ENCODE measurements at places on chromosomes 16 and 17.

GRCh38 chr17:19672009-19672750 is 23.6 kb downstream of the ALDH3A2 start:
- DNase-seq = no peak

DNA sequence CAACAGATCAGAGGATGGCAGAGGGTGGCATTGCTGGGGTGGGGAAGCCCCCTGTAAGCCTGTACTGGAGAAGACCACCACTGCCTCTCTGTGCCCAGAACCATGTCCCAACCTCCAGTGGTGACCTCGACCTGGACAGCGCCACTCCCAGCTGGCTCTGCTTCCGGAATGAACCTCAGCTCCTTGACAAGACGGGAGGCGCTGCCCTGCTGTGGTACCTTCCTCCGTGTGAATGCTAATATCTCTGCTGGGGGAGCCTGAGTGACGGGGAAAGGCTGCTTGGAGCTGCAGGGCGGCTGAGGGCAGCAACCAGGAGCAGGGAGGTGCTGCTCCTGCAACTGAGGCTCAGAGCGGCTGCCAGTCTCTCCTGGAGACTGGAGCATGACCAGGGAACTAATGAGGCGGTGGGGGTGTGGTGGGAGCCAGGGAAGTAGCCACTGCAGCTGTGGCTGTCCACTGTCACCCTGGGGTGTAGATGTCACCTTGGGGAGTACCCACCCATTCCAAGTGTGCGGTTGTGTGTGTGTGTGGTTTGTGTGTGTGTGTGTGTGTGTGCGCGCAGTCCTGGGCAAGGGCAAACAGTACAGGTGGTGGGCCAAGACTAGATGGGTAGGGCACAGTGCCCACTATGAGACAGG is 6.2 kb downstream of the PRCD start:
- no peak for DNase-seq

- no peak for DNase-seq
Observed at GRCh38 chr16:31138621-31139578, 3.4 kb upstream of the PRSS8 start.

GRCh38 chr17:64002658-64003525 is 4.7 kb downstream of the PRR29 start:
- DNase-seq = no peak

GRCh38 chr17:56884483-56885311 is 29.2 kb downstream of the TRIM25 start:
- no peak for DNase-seq

- DNase-seq = no peak
Observed at GRCh38 chr17:48429638-48430586, at the start of gene SKAP1. Gene SKAP1 (minus strand): TSS chr17:48430214.

GRCh38 chr17:9259419-9259818 is 238.1 kb downstream of the NTN1 start:
- no peak for DNase-seq

- DNase-seq = no peak
Observed at GRCh38 chr17:27560668-27561067, 70.3 kb upstream of the LGALS9 start.

DNA sequence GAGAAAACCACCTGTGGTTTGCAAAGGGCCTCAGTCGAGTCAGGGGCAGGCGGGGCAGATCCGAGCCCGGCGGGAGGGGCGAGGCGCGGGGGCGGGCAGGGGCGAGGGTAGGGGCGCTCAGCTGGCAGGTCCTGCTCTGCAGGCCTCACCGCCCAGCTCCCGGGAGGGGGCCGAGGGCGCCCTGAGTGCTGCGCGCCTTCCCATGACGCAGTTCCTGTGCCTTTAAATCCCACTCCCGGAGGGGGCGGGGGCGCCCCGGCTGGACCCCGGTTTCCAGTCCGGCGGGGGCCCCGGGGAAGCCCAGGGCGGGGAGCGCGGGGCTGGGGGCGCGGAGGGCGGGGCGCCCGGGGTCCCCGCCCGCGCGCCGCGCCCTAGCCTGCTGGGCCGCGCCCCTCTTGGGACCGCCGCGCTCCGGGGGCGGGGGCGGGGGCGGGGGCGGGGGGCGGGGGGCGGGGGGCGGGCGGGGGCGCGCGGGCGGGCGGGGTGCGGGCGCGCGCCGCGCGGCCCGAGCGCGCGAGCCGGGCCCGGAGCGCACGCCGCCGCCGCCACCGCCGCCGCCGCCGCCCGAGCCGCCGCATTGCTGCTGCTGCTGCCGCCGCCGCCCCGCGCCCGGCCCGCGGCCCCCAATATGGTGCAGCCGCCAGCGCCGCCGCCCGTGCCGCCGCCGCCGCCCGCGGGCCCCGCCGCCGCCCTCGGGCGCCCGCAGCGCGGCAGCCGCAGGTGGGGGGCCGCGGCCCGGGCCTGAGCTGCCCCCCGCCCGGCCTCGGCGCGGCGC is at the start of gene JPH3:
TSS of gene JPH3 (plus strand) at position 508 of the 775 bp plus-strand sequence. CDS start 639 bp downstream, outside the sequence.
- peak; percentile 86 for DNase-seq

DNA sequence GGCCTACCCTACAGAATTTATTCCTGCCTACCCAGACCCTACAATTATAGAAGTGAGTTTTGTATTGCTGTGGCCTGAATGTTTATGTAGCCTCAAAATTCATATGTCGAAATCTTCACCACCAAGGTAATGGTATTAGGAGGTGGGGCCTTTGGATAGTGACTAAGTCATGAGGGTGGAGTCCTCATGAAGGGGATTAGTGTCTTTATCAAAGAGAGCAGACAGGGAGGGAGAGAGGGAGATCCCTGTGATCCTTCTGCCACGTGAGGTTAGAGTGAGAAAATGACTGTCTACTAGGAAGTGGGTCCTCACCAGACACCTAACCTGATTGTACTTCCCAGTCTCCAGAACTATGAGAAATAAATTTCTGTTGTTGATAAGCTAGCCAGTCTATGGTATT is 981 bp upstream of the DUXB start:
- DNase-seq = no peak

- no peak for DNase-seq
Observed at GRCh38 chr16:53501216-53501859, 1.7 kb downstream of the AKTIP start.

DNA sequence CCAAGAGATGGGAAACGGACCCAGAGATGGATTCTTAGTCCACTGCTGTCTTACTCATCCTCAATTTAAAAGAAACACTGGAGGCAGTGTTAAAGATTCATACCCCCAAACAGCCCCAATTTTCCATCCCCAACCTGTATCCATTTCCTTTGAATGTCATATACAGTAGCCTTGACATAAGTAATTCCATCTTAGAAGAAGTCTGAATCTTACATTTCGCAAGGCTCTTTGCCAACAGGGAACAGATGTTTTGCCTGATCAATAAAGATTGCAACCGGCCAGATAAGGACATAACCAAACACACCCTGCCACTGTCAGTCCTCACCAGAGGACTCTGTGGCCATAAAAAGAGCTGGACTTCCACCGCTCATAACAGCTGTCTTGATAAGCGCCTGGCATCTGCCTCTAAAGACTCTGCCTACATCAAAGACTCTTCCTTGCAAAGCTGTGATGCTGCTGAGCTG is 59.0 kb upstream of the MED9 start:
- no peak for DNase-seq

GRCh38 chr17:70771804-70772386 is 602.6 kb downstream of the KCNJ2 start:
- no peak for DNase-seq

GRCh38 chr17:7307686-7308624 is 527 bp downstream of the EIF5A start:
- DNase-seq = no peak

DNA sequence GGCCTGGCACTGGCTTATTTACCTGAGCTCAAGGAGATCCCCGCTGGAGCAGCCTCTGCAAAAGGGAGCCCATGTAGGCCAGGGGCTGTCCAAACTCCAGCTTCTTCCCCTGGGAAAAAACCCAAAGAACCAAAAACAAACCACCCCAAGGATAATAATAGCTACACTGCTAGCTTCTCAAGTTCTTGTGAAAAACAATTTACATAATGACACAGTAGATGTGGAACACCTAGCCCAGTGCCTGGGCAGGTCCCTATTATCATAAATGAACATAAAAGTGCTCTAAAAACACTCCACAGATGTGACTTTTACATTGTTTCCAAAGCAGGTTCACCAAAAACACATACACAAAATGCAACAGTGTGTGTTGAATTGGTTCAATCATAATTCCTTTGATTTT is 27.3 kb downstream of the CENPV start:
- no peak for DNase-seq

GRCh38 chr16:69143116-69143515 is 10.7 kb downstream of the UTP4 start:
- DNase-seq = no peak

DNA sequence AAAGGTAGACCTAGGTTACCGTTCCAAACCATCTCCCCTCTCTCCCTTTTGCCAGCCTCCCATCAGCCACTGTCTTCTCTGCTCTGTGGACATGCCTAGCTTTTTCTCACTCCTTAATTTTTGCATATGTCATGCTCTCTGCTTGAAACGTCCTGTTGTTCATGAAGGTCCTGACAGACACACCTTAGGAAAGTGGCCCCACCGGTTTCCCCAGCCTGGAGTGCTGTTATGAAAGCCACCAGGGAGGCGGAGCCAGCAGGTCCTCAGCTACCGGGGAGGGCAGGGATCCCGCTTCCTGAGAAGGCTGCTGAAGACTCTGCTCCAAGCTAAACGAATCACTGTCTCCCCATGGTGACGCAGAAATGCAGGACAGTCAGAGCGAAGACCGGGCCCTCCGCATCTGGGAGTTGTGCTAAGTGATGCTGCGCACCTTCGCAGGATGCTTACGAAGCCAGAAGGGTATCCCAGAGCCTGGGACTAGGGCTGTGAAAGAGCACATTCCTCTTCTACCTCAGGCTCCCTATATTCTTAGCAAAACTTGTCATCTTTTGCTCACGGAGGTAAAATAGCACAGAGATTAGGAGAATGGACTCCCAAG is 2.3 kb upstream of the SLC16A11 start:
- no peak for DNase-seq

- DNase-seq = no peak
Observed at GRCh38 chr16:50102051-50102746, 36.4 kb downstream of the HEATR3 start.

DNA sequence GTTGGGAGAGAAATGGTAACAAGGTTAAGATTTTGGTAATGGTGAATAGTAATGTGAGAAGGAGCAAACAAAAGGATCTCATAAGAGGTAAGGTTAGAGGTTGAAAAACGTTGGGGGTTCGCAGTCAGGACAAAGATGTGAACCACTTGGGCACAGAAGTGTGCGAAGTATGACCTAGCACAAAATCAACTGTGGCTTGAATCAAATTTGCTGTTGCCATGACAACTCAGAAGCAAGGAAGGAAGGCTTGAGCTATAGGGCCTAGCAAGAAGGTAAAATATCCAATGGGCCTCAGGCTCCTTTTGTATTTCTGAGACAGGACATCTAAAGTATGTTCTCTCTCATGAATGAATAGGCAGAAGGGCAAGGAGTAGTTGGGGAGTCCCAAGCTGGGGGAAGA is 24.5 kb upstream of the TEKT1 start:
- DNase-seq = no peak

DNA sequence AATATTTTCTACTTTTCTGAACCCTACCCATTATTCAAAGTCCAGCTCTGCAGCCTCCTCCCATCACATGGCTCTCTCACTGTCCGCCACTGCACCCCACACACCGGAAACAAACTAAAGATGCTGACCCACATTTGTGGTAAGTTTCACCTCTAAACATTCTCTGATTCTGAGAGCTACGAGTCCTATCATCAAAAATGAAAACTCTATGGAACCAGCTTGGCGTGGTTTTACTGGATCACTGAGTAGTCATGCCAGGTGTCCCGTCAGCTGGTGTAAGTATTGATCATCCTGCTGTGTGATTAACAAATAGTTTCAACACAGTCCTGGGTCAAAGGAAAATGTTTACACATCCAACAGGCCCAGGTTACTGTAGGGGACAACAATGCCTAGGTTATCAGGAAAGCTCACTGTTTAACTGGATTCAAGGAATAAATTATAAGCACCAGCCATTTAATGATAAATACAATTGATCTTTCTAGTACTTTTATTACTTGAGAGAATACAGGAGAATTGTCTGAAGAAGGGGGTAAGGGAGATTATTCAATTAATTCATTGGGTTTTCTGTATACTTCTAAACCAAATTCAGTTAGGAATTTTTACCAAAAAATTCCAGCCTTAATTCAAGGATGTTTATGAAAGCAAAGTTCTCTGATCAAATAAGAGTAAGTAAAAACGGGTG is 33.9 kb downstream of the CYTH1 start:
- DNase-seq = no peak

GRCh38 chr17:41500131-41500911 is 5.1 kb downstream of the KRT13 start:
- no peak for DNase-seq

- peak; percentile 15 for DNase-seq
Observed at GRCh38 chr16:17949141-17949981, 387.2 kb downstream of the NPIPA8 start.

DNA sequence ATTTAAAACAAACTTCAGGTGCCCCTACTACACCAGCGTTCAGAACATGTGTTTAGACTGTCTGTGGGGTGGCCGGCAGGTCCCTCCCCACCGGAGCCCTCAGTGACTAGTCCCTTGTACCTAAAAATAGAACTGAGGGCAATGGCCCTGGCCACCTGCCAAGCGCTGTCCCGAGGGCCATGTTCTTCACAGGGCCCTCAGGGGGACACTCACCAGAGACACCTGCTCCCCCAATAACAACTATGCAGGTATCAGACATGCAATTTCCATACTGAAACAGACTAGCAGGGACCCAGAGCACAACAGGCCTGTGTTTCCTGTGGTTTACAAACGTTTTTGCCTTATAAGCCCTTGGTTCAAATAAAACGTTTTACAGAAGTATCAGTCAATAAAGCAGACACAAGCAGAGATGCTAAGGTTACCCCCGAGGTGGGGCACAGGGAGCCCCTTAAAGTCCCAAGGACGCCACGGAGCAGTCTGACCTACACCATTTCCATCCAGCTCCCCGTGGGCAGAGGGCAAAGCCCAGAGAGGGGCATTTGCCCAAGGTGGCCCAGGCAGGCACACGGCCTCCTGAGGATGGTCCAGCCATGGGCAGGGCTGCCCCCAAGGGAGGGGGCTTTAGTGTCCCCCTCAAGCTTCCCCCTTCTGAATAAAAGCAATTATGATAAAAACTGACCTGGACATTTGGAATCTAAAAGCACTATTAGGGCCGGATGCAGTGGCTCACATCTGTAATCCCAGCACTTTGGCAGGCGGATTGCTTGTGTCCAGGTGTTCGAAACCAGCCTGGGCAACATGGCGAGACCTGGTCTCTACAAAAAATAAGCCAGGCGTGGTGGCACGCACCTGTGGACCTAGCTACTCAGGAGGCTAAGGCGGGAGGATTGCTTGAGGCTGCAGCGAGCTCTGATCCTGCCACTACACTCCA is 896 bp upstream of the MYLK3 start:
- DNase-seq = no peak

All from spinal cord (tissue), 10 donors.